Endodermal cell (in vitro differentiated cells): ENCODE measurements at places on chromosomes 12 and 14.

DNA sequence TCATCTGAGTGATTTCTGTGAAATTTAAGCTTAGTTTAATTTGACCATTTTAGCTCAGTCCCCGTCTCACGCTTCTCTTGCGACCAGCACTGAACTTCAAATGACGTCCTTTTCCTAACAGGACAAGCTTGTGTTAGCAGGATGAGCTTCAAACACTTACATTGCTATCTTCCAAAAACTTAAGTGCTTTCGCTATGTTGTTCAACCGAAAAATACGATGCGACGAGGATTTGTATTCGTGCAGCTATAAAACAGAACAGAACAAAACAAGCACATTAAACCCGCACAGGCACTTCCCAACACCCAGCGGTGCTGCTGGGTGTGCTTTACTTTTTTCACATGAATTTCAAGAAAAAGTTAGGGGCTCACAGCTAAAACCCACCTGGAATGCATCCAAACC, 64.2 kb upstream of the DICER1 start:
- DNase-seq, result no peak

- DNase-seq, result peak; percentile 66
These were observed 127.4 kb upstream of the ATF1 start for GRCh38 chr12:50636505-50636904.

DNA sequence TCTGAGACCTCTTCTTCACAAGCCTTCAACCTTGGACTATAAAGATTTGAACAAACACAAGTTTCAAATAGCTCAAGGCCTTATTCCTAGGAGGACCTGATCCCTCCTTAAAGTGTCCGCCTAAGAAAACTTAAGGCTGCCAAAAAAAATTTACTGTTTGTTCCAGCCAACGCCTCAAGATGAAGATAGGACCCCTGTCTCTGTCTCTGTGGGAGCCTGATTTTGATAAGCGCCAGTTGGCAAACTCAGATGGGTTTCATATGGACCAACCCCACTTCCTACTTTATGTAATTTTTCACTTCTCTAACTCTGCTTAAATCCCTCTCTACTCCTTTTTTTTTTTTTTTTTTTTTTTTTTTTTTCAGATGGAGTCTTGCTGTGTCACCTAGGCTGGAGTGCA, 11.0 kb downstream of the FKBP3 start:
- no peak for DNase-seq

DNA sequence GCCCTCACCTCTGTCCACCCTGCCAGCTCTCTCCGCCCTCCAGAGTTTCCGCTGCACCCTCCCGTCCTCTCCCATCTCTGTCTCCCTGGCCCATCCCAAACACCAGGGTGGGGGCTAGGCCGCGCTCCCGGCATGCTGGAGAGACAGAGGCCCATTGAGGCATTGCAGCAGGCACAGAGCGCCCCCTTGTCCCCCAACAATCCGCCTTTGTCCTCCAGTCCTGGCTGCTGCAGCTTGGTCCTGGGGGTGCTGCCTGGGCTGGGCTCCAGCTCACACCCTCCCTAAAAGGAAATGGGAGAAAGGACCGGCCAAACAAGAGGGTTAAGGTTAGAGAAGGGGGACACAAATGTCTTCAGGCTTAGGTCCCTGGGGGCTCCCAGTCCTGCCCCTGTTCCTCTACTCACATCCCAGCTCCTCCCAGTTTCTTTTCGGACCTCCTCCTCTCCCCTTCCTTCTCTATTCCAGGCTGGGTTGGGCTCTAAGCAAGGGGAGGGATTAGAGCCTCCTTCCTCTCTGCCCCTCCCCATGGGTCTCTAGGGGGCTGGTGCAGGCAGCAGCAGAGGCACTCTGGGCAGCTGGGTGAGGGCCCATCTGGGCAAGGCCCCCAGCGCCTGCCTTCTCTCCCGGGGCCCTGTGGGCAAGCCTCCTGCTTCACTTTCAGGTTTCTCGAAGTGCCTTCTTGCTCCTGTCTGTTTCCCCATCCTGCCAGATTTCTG, at the start of gene CMTM5:
CMTM5 (plus strand) TSS at position 565 of the 716 bp plus-strand sequence. CDS start 206 bp downstream, outside the sequence.
- peak; percentile 70 for DNase-seq
